ENCODE measurements at places on chromosomes 6 and 20. TPM values are rescaled to one million over a fixed set of nuclear protein-coding genes. Genes with fewer than 3 reads are reported as not detected.
A peak's percentile ranks its signal among the peaks of the same experiment; 100 is the strongest.

GRCh38 chr6:119322715-119323350 lies 26.7 kb downstream of the MAN1A1 start:
- H3K27me3 ChIP-seq: no peaks in the 10 kb centered on the region
- H3K4me1 ChIP-seq: no peaks in the 10 kb centered on the region
- DNase-seq: no peak
- no peaks in the 10 kb centered on the region for H3K36me3 ChIP-seq
- H3K27ac ChIP-seq: no peak overlapping the region
- no peak overlapping the region for H3K4me3 ChIP-seq

DNA sequence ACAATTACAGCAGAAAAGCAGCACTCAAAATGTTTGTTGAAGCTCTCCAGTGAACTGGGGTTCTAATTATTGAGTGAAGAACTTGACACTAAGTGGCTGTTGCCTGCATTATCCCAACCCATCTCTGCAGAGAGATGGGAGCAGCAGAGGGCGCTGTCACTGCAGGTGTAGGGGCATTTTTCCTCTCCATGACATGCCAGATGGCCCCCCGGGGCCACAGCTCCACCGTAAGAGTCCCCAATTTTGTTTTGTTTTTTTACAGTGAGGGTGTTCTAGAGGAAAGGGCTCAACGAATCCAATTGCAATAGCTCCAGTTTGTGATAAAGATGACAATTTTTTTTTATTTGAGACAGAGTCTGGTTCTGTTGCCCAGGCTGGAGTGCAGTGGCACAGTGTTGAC lies 1.9 kb upstream of the FUCA2 start:
- H3K27me3 ChIP-seq: peaks cover 4% of the 10 kb centered on the region
- H3K4me1 ChIP-seq: peaks cover 11% of the 10 kb centered on the region
- H3K36me3 ChIP-seq: no peaks in the 10 kb centered on the region
- DNase-seq: peak; percentile 59

DNA sequence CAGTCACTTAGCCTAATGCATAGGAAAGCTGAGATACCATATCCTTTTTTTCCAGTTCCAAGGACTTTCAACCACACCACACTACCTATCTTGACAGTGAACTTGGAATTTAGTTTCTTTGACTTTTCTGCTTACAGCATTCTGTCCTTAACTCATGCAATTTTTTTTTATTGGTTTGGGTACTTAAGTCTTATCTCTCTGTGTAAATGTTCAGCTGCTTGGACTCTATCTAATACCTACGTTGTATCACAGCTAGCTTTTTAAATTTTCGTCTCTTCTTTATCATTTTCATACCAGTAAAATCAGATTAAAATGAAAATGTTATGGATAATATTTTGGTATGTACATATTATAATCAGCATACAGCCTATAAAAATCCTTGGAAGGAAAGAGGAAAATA lies 106.9 kb upstream of the ADGRF1 start:
- no peak for DNase-seq
- no peaks in the 10 kb centered on the region for H3K27me3 ChIP-seq
- no peaks in the 10 kb centered on the region for H3K36me3 ChIP-seq
- peaks cover 12% of the 10 kb centered on the region for H3K4me1 ChIP-seq
- H3K27ac ChIP-seq: no peak overlapping the region

GRCh38 chr6:118952683-118953082 lies 17.7 kb upstream of the MCM9 start:
- DNase-seq: no peak
- no peak overlapping the region for H3K4me3 ChIP-seq
- H3K27me3 ChIP-seq: no peaks in the 10 kb centered on the region
- no peak overlapping the region for H3K27ac ChIP-seq

DNA sequence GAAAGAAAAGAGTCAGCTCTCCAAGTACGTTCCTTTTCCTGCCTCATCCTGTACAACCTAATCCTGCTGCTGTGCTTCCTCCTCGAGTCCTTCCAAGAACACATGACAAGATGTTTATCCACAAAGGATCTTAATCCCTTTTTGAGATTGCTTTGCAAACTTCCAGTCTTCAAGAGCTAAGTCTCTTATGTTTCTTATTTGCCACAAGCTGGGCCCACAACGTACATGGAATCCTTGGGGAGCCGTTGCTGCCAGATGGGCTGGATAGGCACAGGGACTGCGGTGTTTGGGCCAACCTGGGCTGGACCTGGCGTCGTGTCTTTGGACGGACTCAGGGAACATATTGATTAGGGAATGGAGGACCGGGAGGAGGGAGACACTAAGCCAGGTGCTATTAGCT lies 79.7 kb upstream of the AFDN start:
- H3K4me3 ChIP-seq: no peak overlapping the region
- no peak for DNase-seq
- H3K36me3 ChIP-seq: no peaks in the 10 kb centered on the region
- peaks cover 10% of the 10 kb centered on the region for H3K4me1 ChIP-seq
- H3K27me3 ChIP-seq: no peaks in the 10 kb centered on the region
- no peak overlapping the region for H3K27ac ChIP-seq

DNA sequence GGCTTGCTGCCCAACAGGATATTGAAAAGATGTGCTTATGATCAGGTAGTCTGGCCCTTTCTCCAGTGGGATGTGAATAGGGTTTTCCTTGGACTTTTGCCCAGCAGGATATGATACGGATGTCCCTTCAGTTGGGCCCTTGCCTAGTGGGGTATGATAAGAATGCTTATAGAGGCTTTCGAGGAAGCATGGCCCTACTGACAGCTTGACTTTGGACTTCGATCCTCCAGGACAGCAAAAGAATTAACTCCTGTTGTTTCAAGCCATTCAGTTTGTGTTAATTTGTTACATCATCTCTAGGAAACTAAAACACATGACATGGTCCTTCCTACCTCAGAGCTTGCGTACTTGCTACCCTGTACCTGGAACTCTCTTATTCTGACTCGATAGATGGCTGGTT lies 9.7 kb upstream of the ZNF334 start:
- no peak overlapping the region for H3K27ac ChIP-seq
- no peaks in the 10 kb centered on the region for H3K36me3 ChIP-seq
- H3K27me3 ChIP-seq: peaks cover 16% of the 10 kb centered on the region
- no peak for DNase-seq

The OLIG3 gene
- total RNA-seq: not detected

- no peak overlapping the region for H3K27ac ChIP-seq
- H3K27me3 ChIP-seq: no peaks in the 10 kb centered on the region
- no peaks in the 10 kb centered on the region for H3K36me3 ChIP-seq
- H3K4me1 ChIP-seq: no peaks in the 10 kb centered on the region
Observed at GRCh38 chr6:142387997-142388815, 86.4 kb downstream of the ADGRG6 start.

DNA sequence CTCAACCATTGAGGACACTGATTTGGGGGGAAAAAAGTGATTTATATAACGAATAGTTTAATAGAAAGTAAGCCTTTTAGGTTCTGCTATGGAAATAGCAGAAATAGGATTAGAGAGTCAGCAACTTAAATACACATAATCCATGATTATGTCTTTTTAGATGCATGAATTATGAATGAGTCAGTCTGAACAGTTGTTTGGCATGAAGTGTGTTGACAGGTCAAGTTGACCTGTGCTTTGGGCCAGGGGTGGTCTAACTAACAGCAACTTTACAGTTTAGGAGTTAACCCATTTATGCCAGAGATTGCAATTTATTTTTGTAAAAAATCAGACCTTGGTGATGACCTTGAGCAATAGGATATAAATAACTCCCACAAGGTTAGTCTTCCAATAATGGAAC lies 191.3 kb downstream of the MTFR2 start:
- no peak overlapping the region for H3K27ac ChIP-seq
- H3K36me3 ChIP-seq: no peaks in the 10 kb centered on the region
- no peak for DNase-seq
- H3K4me3 ChIP-seq: no peak overlapping the region

GRCh38 chr6:100593522-100593921 lies 128.8 kb upstream of the SIM1 start:
- no peak overlapping the region for H3K4me3 ChIP-seq
- DNase-seq: no peak
- H3K27me3 ChIP-seq: no peaks in the 10 kb centered on the region
- H3K27ac ChIP-seq: no peak overlapping the region

The RAET1L gene
- total RNA-seq: not detected

The DCDC2 gene
- total RNA-seq: not detected

- no peak overlapping the region for H3K27ac ChIP-seq
- no peak overlapping the region for H3K4me3 ChIP-seq
- no peak for DNase-seq
- no peaks in the 10 kb centered on the region for H3K36me3 ChIP-seq
- H3K4me1 ChIP-seq: no peaks in the 10 kb centered on the region
Observed at GRCh38 chr6:108884211-108885059, 36.2 kb downstream of the ARMC2 start.

DNA sequence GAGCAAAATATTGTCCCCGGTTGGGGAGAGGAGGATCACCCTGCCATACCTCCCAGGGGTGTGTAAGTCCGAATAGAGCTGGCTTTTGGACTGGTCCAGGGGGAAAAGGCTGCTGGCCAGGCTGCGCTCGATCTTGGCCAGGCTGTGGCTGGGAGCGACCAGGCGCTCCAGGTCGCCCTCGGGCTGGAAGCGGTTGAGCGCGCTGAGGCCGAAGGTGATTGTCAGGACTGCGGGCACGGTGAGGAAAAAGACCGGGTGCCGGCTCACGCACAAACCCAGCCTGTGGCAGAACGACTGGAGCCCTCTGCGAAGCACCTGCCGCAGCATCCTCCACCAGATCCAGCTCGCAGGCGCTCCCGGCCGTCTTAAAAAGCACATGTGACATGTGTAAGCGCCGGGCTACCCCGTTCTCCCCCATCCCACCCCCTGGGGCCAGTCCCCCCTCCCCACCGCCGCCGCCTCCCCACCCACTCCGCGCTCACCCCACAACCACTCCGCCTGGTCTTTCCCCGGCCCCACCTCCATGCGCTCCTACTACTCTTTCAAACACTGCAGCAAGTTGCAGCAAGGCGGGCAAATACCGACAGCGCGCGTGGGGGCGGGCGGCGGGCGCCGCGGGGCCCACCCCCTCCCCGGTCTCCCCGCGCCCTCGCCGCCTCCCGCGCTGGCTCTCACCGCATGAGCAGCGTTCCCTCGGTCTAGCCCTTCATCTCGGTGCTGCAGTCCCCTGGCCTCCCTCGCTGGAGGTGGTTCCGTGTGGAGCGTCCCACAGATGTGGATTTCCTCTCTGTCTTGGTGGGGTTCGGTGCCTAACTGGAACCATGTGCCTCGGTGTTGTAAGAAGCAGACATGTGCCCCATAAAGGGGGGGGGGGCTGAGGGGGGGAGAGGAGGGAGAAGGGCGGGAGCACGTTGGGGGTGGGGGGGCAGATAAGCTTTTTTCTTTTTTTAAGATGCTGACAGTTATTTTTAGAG lies 42.4 kb downstream of the PTCHD4 start:
- H3K4me3 ChIP-seq: peak overlapping the region; percentile 55
- H3K4me1 ChIP-seq: no peaks in the 10 kb centered on the region
- H3K27ac ChIP-seq: no peak overlapping the region
- H3K27me3 ChIP-seq: peaks cover 40% of the 10 kb centered on the region

The MPIG6B gene
- not detected for total RNA-seq

- H3K36me3 ChIP-seq: no peaks in the 10 kb centered on the region
- no peak overlapping the region for H3K4me3 ChIP-seq
- no peak for DNase-seq
- H3K4me1 ChIP-seq: no peaks in the 10 kb centered on the region
- no peak overlapping the region for H3K27ac ChIP-seq
Observed at GRCh38 chr6:127550403-127550802, 26.6 kb upstream of the C6orf58 start.

GRCh38 chr6:88547768-88548167 lies 381.6 kb upstream of the CNR1 start:
- H3K27ac ChIP-seq: no peak overlapping the region
- H3K27me3 ChIP-seq: no peaks in the 10 kb centered on the region
- no peak for DNase-seq

DNA sequence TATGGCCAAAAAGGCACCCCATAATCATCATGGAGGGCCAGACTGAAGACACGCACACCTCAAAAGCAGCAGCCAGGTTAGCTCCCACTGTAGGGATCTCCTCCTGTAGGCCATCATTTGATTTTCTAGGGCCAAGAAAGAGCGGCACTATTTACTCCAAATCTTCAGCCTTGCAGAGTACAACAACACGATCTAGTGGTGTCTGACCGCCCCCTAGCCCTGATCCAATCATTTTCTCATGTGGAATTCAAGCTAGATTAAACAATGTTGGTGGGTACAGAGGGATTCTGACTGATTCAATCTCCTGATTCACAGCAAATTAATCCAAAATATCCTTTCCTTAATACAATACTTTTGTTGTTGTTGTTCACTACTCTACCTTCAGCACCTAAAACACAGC lies 12.5 kb downstream of the GNAS-AS1 start:
- no peaks in the 10 kb centered on the region for H3K36me3 ChIP-seq
- peaks cover 9% of the 10 kb centered on the region for H3K4me1 ChIP-seq
- H3K4me3 ChIP-seq: no peak overlapping the region

GRCh38 chr6:31750411-31751022 lies 10.7 kb downstream of the MSH5 start:
- H3K4me3 ChIP-seq: no peak overlapping the region

GRCh38 chr20:10739134-10739533 lies 65.3 kb upstream of the JAG1 start:
- H3K27ac ChIP-seq: no peak overlapping the region
- no peaks in the 10 kb centered on the region for H3K4me1 ChIP-seq
- no peaks in the 10 kb centered on the region for H3K36me3 ChIP-seq
- DNase-seq: no peak

DNA sequence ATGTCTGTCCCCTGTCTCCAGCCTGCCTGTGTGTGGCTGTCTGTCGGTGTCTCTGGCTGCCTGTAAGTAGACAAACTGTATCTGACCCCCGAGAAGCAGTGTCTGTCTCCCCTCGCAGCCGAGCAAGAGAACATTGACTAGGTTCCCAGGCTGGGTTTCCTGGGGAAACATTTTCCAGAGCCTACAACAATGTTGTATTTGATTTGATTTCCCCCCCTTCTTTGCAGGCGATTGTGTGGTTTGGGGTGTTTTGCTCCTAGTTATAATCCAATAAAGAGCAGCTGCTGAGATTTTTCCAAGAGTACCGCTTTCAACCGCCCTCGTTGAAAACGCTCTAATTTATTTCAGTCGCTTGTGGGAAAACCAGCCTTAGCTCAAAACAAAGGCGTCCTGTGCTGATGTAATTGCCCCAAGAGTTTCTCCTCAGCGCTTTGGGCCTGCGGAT lies 92.6 kb downstream of the CDC5L start:
- no peaks in the 10 kb centered on the region for H3K36me3 ChIP-seq
- no peak for DNase-seq
- H3K4me3 ChIP-seq: no peak overlapping the region

- no peaks in the 10 kb centered on the region for H3K36me3 ChIP-seq
- no peak overlapping the region for H3K27ac ChIP-seq
- DNase-seq: no peak
- no peaks in the 10 kb centered on the region for H3K27me3 ChIP-seq
- H3K4me3 ChIP-seq: no peak overlapping the region
Observed at GRCh38 chr6:42813906-42814444, 32.1 kb downstream of the BICRAL start.

- no peaks in the 10 kb centered on the region for H3K27me3 ChIP-seq
- H3K4me3 ChIP-seq: no peak overlapping the region
- no peak overlapping the region for H3K27ac ChIP-seq
- H3K36me3 ChIP-seq: no peaks in the 10 kb centered on the region
Observed at GRCh38 chr6:146636481-146636880, 37.7 kb downstream of the ADGB start.

The HLA-A gene
- 107 TPM for total RNA-seq

- no peak for DNase-seq
- H3K27ac ChIP-seq: no peak overlapping the region
- no peaks in the 10 kb centered on the region for H3K36me3 ChIP-seq
- H3K4me3 ChIP-seq: no peak overlapping the region
Observed at GRCh38 chr6:81169166-81169565, 583.3 kb downstream of the TENT5A start.
